ENCODE measurements at places on chromosomes 3 and 15.
A peak's percentile ranks its signal among the peaks of the same experiment; 100 is the strongest.

DNA sequence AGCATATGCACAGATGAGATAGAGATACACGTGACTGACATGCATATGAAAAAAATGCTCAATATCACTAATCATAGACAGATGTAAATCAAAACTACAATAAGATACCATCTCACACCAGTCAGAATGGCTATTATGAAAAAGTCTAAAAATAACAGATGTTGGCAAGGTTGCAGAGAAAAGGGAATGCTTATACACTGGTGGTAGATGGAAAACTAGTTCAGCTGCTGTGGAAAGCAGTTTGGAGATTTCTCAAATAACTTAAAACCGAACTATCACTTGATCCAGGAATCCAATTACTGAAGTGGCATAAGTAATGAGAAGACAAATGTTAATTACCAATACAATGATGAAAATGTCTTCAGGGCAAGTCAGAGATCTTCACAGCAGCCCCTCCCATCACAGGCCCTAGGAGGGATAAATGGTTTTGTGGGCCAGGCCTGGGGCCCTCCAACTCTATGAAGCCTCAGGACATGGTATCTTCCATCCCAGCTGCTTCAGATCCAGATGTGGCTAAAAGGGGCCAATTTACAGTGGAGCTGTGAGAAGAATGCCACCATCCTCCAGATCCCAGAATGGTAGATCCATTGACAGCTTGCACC lies 71.4 kb upstream of the PLSCR4 start:
- DNase-seq = no peak

DNA sequence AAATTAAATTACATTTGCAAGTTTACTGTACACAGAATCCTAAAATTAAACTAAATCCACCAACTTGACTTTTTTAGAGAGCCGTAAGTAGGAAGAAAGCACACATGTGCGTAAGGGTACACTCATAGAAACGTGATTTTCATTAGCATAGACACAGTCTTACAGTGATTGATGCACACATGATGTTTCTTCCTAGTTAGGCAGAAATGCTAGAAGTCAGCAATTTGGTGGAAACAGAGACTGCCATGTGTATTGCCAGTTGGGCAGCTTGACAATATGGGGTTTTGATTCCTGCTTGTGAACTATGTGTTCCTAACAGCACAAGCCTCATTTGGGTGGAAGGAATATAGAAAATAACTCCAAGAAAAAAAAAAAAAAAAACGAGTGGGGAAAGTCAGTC lies 878.5 kb downstream of the ROBO1 start:
- no peak for DNase-seq

- no peak for DNase-seq
Observed at GRCh38 chr3:65867463-65868210, 171.1 kb downstream of the MAGI1 start.

- no peak for DNase-seq
Observed at GRCh38 chr15:94411846-94412245, 180.5 kb downstream of the MCTP2 start.

DNA sequence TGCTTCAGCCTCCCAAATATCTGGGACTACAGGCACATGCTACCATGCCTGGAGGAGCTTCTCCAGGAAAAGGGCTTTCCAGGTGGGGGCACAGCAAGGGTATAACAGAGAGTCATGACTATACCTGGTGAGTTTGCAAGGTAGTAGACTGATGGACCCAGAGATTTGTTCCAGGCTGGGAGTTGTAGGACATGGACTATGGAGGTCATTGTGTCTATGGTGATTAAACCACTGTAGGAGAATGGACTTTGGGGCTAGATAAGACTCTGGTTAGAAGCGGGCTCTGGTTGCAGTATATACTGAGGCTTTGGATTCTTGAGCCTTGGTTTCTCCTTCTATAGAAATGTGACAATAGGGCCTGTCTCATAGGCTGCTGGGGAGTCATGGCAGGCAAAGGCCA lies 104.7 kb downstream of the EPHB1 start:
- no peak for DNase-seq

DNA sequence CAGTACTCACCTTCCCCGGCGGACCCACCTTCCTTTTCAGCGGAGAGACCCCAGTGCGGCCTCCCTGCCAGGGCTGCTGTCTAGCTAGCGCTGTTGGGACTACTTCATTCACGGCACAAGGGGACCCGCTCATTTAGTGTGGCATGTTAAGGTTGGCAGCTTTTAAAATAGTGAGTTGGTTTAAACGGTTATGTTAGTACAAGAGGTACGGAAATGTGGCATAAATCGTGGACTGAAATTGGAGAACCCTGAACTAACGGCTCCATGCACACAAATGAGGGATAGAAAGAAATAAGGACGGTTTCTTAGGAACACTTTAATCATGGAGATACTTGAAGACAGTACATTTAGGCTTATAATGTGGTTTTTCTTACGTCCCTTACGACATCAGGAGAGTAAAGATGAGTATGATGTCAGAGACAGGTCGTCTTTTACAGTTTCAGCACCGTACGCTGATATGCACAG lies 752 bp downstream of the CEP63 start:
- peak; percentile 20 for DNase-seq

GRCh38 chr3:172384836-172385235 lies 63.4 kb downstream of the GHSR start:
- DNase-seq = no peak

- DNase-seq = no peak
Observed at GRCh38 chr3:165466856-165467255, 270.7 kb upstream of the SLITRK3 start.

GRCh38 chr3:36596419-36596818 lies 167.9 kb downstream of the DCLK3 start:
- no peak for DNase-seq

GRCh38 chr3:140252812-140253656 lies 318.0 kb downstream of the CLSTN2 start:
- peak; percentile 37 for DNase-seq

DNA sequence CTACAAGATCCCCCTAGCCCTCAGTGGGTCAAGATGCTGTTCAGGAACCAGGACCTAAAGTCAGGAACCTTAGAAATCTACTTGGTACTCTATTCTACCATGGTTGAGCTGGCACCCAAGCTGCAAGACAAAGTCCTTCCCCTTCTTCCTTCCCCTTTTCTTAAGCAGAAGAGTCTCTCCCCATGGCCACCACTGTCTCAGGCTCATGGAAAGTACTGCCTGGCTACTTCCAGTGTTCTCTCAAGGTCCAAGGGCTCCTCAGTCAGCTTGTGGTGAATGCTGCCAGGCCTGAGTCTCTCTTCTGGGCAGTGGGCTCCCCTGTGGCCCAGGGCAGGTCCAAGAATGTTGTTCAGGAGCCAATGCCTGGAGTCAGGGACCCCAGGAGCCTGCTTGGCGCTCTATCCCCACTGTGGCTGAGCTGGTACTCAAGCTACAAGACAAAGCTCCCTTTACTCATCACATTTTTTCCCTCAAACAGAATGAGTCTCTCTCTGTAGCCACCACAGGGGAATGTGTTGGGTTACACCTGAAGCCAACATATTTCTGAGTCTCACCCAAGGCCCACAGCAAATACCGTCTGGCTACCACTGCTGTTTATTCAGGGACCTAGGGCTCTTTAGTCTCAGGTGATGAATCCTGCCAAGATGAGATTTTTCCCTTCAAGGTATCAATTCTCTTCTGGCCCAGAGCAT lies 18.1 kb upstream of the SLC27A2 start:
- DNase-seq = no peak

GRCh38 chr3:113140876-113141275 lies 70.5 kb upstream of the BOC start:
- DNase-seq = no peak

GRCh38 chr3:57952208-57952631 lies 56.0 kb upstream of the FLNB start:
- DNase-seq = no peak

GRCh38 chr3:65855370-65856100 lies 183.2 kb downstream of the MAGI1 start:
- DNase-seq = no peak

DNA sequence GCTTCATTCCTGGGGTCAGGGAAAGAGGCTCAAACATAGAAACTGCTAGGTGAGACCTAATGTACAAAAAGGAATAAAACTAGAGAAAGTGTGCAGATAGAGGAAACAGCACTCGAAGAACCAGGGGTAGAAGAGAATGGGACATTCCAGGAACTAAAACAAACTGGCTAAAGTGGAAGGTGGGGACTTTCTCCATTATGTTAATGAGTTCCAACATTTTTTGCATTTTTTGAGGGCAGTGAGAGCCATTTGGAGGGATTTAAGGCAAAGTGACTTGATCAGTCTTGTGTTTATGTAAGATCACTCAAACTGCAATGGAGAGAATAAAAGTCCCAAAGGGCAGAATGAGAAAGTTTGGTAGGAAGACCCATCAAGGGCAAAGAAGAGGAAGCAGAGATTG lies 20.6 kb upstream of the SLC4A7 start:
- no peak for DNase-seq

DNA sequence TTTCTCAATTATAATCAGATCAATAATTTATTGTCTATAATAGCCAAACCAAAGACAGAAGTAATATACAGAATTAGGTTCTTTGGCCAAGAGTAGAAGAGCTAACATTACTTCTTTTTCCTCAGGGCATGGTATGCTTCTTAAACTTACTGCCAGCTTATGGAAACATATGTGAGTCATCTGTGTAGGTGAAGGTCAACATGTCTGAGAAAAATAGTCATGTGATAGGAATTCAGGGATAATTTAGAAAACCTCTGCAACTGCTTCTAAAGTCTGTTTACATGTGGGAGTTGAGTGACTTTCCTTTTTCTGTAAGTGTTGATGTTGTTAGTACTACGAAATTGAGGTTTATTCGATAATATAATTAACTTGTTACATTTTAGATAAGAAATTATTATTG lies 19.2 kb upstream of the MAP6D1 start:
- DNase-seq = no peak

GRCh38 chr15:41943543-41944312 lies 28.6 kb downstream of the EHD4 start:
- DNase-seq = no peak

DNA sequence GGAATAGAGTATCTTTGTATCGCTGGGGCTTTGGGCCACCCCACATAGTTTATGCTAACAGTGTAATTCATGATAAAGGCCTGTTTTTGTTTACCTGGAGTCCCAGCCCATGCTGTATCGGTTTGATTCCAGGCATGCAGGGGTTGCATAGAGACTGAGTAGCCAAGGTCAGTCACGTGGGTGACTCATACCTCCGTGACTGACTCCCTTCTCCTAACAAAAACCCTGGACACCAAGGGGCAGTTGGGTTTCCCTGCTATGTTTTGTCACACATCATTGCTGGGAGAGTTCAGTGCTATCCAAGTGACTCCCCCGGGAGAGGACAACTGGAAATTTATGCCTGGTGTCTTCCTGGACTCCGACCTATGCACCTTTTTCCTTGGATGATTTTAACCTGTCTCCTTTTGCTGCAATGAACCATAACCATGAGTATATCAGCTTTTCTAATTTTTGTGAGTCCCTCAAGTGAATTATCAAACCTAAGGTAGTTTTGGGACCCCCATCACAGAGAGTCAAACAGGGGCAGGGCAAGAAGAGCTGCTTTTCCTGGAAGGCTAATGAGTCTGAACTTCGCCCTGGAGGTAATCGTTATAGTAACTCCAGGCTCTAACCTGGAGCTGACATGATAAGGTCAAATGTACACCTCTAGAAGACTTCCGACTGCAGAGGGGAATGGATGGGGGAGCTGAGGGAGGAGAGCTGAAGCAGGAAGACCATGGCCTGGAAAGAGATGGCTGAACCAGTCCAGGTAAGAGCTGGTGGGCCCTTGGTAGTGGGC lies 57.0 kb downstream of the SRGAP3 start:
- DNase-seq = no peak

GRCh38 chr15:62782071-62782841 lies 260.3 kb upstream of the TPM1 start:
- peak; percentile 49 for DNase-seq

- no peak for DNase-seq
Observed at GRCh38 chr3:14512281-14512941, 27.7 kb downstream of the GRIP2 start.

DNA sequence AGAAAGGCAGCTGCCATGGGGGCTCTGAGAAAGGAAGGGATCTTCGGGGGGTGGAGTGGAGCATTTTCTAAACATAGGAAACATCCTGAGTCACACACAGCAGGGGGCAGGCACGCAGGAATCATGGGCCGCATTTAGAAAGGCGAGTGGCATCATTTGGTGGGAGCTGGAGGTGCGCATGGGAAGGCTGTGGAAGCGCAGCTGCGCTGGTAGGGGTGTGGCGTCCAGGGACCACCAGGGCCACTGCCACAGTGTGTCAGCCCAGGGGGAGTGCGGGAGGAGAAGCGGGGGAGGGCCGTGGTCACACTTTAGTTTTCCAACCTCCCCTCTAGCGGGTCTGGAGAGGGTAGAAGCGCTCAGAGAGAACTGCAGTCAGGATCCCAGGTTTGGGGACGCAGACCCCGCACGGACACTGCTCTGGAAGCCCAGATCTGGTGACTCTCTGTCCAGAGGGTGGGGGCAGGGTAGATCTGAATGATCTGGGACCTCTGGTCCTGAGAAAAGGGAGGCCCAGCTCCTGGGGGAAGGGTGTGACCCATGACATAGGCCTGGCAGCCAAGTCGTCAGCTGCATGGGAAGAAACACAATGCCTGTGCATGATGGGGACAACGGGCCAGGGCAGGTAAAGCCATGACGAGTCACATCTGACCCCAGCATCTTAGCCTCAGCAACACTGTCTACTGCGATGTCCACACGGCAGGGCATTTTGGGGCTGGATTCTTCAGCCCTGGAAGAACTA lies 88.0 kb upstream of the IQSEC1 start:
- no peak for DNase-seq

DNA sequence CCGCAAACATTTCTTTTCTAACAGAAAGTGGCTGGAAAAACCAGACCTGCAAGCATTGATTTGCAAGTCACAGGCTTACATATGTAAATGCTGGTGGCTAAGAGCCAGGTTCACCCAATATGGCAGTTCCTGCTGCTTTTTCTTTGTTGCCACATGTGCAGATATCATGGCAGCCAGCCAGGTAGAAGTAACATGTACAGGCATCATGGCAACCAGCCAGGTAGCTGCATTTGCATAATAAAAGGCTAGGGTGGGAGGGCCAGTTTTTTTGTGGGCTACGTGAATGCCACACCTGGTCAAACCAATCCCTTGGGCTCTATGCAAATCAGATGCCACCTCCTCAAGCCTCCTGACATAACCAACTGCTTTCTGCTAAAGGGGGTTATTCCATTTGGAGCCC lies 2.8 kb upstream of the SMCO1 start:
- peak; percentile 17 for DNase-seq

- DNase-seq = no peak
Observed at GRCh38 chr3:12952343-12953200, 111.2 kb upstream of the RPL32 start.

Data from NCI-H1694 treated with DMSO at 0.1 percent for 48 hours (cell line).